ENCODE measurements at places on chromosomes 1 and 21.

- DNase-seq = no peak
Observed at GRCh38 chr1:58780411-58780810, 3.4 kb downstream of the JUN start.

- no peak for DNase-seq
Observed at GRCh38 chr1:94532077-94532476, 9.5 kb downstream of the F3 start.

- no peak for DNase-seq
Observed at GRCh38 chr1:244917073-244917670, 52.8 kb upstream of the HNRNPU start.

DNA sequence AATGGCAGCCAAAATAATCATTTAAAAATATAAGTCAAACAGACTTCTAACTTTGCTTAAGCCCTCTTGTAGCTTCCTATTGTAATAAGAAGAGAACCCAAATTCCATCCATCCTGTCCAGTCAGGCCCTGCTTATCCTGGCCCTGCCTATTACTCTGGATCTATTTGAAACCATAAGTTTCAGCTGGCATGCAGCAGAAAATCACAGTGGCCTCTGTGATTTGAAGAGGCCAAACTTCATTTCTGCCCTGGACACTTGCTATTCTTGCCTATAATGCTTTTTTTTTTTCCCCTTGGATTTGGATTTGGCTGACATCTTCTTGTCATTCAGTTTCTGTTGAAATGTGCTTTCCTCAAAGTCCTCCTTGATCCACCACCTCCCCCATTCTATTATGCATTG is 642.8 kb downstream of the USP25 start:
- no peak for DNase-seq

- DNase-seq = no peak
Observed at GRCh38 chr1:28718586-28719331, 18.0 kb upstream of the YTHDF2 start.

Data from SIG-M5 (cell line).